ENCODE measurements at places on chromosomes 3 and 15.
A peak's percentile ranks its signal among the peaks of the same experiment; 100 is the strongest.

DNA sequence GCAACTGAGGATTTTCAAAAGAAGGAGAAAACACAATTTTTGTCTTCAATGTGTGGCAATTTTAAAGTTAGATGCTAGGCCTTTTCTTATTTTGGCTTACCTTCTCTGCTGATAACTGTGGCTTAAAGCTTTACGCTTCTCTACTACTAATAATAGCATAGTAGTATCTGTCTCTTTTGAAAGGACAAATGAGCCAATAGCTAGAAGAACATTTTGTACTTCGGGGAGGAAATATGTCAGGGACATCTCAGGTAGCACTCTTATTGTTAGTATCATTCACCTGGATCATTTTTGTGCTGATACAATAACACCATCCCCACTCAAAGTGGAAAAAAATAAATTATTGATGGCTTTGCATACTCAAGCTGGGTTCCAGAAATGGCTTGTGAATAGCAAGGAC, 586.1 kb upstream of the TBL1XR1 start:
- H3K4me3 ChIP-seq = no peak overlapping the region
- H3K27ac ChIP-seq = no peak overlapping the region
- H3K36me3 ChIP-seq = no peaks in the 10 kb centered on the region
- DNase-seq = no peak
- H3K4me1 ChIP-seq = peaks cover 4% of the 10 kb centered on the region
- H3K27me3 ChIP-seq = no peaks in the 10 kb centered on the region

- H3K4me1 ChIP-seq = peaks cover 20% of the 10 kb centered on the region
- no peak for DNase-seq
- H3K4me3 ChIP-seq = no peak overlapping the region
- no peaks in the 10 kb centered on the region for H3K36me3 ChIP-seq
- peak overlapping the region; percentile 18 for H3K27ac ChIP-seq
Observed at GRCh38 chr3:177642042-177642803, 444.9 kb upstream of the TBL1XR1 start.

- H3K4me3 ChIP-seq = no peak overlapping the region
- H3K27ac ChIP-seq = peak overlapping the region; percentile 91
- no peaks in the 10 kb centered on the region for H3K27me3 ChIP-seq
- H3K36me3 ChIP-seq = no peaks in the 10 kb centered on the region
Observed at GRCh38 chr3:146468234-146468633, 1.1 kb downstream of the PLSCR2 start.

DNA sequence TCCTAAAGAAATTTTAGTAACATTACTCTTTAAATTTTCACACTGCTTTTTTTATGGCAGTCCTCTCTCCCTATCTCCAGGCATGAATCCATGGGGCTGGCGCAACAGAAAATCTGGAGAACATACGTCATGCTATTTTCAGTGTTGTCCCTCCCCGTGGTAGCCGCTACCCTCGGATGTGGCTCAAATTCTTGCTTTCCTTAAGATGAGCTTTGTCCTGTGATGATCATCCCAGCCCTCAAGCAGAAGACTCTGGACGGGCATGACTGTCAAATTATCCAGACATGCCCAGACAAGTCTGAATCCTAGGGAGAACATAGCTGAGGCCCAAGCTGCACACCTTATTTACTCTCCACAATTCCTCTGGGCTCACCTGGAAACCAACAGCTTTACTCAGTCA, 49.1 kb downstream of the FMN1 start:
- H3K27ac ChIP-seq = no peak overlapping the region
- no peak for DNase-seq
- H3K27me3 ChIP-seq = no peaks in the 10 kb centered on the region

DNA sequence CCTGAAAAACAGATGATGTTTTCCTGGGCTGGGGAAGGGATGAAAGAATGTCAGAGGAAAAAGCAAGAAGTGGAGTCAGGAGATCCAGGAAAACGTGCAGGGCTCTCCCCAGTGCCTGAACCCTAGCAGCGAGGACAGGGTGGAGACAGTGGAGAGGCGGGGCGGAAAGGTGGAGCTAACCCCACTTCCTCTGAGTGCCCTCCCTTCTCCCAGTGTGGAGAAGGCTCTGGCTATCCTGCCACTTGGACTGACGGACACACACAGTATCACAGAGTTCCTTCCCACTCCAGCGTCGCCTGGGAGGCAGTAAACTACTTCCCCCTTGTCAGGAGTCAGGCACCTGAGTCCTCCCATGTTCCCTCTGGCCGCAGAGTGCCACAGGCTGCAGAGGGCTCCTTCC, 125.3 kb upstream of the CHRNA7 start:
- no peaks in the 10 kb centered on the region for H3K27me3 ChIP-seq
- H3K27ac ChIP-seq = no peak overlapping the region
- no peaks in the 10 kb centered on the region for H3K36me3 ChIP-seq
- no peak overlapping the region for H3K4me3 ChIP-seq

GRCh38 chr15:90799639-90800170, 68.7 kb upstream of the FURIN start:
- no peaks in the 10 kb centered on the region for H3K4me1 ChIP-seq
- H3K4me3 ChIP-seq = no peak overlapping the region
- no peaks in the 10 kb centered on the region for H3K36me3 ChIP-seq
- no peaks in the 10 kb centered on the region for H3K27me3 ChIP-seq
- DNase-seq = no peak

- no peaks in the 10 kb centered on the region for H3K36me3 ChIP-seq
- no peaks in the 10 kb centered on the region for H3K27me3 ChIP-seq
- no peak for DNase-seq
- no peak overlapping the region for H3K27ac ChIP-seq
- peaks cover 5% of the 10 kb centered on the region for H3K4me1 ChIP-seq
- no peak overlapping the region for H3K4me3 ChIP-seq
Observed at GRCh38 chr3:61924090-61924735, 362.8 kb downstream of the PTPRG start.

GRCh38 chr3:66502245-66502874, 1.5 kb upstream of the LRIG1 start:
- H3K27me3 ChIP-seq = no peaks in the 10 kb centered on the region
- DNase-seq = no peak
- no peak overlapping the region for H3K4me3 ChIP-seq

DNA sequence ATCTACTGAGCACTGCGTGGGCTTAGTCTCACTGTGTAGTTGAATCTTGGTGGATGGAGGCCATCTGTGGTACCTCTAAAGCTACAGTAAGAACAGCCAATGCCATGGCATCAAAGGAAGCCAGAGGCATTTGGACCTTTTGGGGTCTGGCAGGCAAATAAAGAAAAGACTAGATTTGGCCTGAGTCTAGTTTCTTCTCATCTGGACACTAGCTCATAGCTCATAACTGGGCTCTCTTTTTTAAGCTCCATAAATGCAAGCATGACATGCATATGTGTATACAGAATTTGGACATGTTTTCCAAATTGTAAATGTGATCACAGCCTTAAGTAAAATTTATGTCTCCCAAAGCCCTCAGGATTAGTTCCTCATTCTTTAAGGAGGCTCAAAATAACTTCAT, 107.5 kb downstream of the CNTN6 start:
- H3K4me3 ChIP-seq = no peak overlapping the region
- no peak overlapping the region for H3K27ac ChIP-seq
- no peak for DNase-seq
- no peaks in the 10 kb centered on the region for H3K27me3 ChIP-seq

- H3K4me1 ChIP-seq = no peaks in the 10 kb centered on the region
- H3K4me3 ChIP-seq = no peak overlapping the region
- no peak for DNase-seq
- H3K27ac ChIP-seq = no peak overlapping the region
- no peaks in the 10 kb centered on the region for H3K36me3 ChIP-seq
Observed at GRCh38 chr3:183551930-183552329, 3.6 kb downstream of the KLHL6 start.

GRCh38 chr3:110164632-110165369, 827.5 kb upstream of the DPPA4 start:
- no peaks in the 10 kb centered on the region for H3K4me1 ChIP-seq
- no peak overlapping the region for H3K27ac ChIP-seq
- DNase-seq = no peak
- H3K27me3 ChIP-seq = no peaks in the 10 kb centered on the region

DNA sequence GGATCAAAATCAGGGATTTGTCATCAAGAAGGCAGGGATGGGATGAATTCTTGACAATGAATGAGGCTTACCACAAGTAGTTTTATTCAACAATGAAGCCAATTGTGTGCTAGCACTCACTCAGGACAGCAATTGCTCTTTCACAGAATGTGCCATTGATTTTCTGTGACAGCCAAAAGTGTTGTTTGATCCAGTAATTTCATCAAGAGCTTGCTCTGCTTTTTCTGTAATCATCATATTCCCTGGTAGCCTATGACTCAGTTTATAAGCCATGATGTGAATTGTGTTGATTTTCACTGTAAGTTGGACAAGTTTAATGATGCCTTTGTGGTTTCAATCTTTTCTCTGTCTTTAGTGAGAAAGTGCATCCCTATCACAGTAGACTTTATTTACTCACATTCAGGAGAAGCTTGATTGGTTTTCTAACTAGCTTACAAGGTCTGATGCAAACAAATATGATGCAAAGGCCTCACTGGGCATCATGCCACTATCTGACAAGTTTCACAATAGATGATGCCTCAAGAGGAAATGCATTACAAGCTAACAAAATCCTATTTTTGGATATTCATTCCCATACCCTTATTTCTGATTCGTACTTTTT, 13.6 kb upstream of the CSRNP1 start:
- H3K27ac ChIP-seq = no peak overlapping the region
- no peak for DNase-seq
- H3K4me3 ChIP-seq = no peak overlapping the region
- H3K4me1 ChIP-seq = no peaks in the 10 kb centered on the region

- no peaks in the 10 kb centered on the region for H3K36me3 ChIP-seq
- DNase-seq = no peak
- H3K27me3 ChIP-seq = peaks cover 12% of the 10 kb centered on the region
- H3K27ac ChIP-seq = peak overlapping the region; percentile 82
- H3K4me3 ChIP-seq = no peak overlapping the region
Observed at GRCh38 chr15:81157939-81158223, 23.8 kb downstream of the CFAP161 start.

DNA sequence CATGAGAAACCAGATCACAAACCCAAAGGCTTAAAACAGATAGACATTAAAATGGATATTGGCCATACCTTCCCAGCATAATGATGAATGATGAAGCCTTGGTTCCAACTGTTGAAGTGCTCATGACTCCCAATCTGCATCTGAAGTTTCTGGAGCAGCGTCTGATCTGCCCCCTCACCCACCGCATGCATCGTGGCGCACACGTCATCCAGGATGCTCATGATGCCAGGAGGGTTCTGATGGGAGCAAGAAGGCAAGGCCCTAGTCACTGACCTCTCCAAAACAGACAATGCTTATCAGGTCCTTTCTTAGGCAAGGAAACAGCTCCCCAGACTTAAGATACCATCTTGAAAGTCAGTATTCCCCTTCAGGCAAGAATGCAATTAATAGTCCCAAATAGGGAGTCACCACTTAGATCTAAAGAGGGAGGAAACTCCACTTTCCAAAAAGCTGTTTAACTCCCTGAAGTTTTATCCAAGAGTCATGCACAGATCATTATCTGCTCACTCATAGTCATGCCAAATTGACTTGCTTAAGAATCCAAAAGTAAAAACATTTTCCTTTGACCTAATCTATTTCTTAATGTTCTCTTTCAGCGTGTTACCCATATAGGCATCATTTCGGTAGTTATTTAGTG, 2.1 kb downstream of the LDHAL6B start:
- no peaks in the 10 kb centered on the region for H3K27me3 ChIP-seq
- peaks cover 82% of the 10 kb centered on the region for H3K36me3 ChIP-seq
- H3K27ac ChIP-seq = no peak overlapping the region
- no peak for DNase-seq
- H3K4me1 ChIP-seq = no peaks in the 10 kb centered on the region
- H3K4me3 ChIP-seq = no peak overlapping the region

DNA sequence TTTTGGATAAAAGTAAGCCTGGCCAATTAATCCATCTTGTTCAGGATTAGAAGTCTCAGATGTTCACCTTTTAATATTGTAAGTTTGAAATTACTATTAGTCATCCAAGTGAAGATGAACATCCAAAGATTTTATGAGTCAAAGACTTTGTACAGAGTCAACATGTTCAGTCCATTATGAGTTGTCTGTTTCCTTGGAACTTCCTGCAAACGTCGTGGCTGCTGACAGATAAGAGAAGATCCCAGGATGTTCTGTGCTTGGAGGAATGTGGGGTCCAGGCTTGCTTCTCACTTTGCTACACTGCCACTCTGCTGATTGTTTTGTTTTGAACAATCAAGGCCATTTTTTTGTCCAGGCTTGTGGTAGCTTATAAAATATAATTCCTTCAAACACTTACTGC, 74.3 kb upstream of the SLCO2A1 start:
- no peaks in the 10 kb centered on the region for H3K36me3 ChIP-seq
- no peak overlapping the region for H3K27ac ChIP-seq
- no peaks in the 10 kb centered on the region for H3K27me3 ChIP-seq
- no peaks in the 10 kb centered on the region for H3K4me1 ChIP-seq
- H3K4me3 ChIP-seq = no peak overlapping the region
- no peak for DNase-seq

- H3K4me1 ChIP-seq = peaks cover 9% of the 10 kb centered on the region
- no peak overlapping the region for H3K27ac ChIP-seq
- H3K4me3 ChIP-seq = no peak overlapping the region
- no peak for DNase-seq
Observed at GRCh38 chr15:62927836-62928235, 114.7 kb upstream of the TPM1 start.

GRCh38 chr15:39720081-39720480, 62.6 kb downstream of the FSIP1 start:
- no peak for DNase-seq
- H3K4me1 ChIP-seq = no peaks in the 10 kb centered on the region
- H3K36me3 ChIP-seq = no peaks in the 10 kb centered on the region
- H3K27me3 ChIP-seq = no peaks in the 10 kb centered on the region
- no peak overlapping the region for H3K4me3 ChIP-seq
- no peak overlapping the region for H3K27ac ChIP-seq

GRCh38 chr15:69482686-69483256, 30.2 kb downstream of the RPLP1 start:
- H3K27ac ChIP-seq = no peak overlapping the region
- H3K4me3 ChIP-seq = no peak overlapping the region
- DNase-seq = no peak
- no peaks in the 10 kb centered on the region for H3K27me3 ChIP-seq

GRCh38 chr3:127652246-127652995, 20.3 kb upstream of the ABTB1 start:
- H3K27ac ChIP-seq = no peak overlapping the region
- no peaks in the 10 kb centered on the region for H3K27me3 ChIP-seq
- H3K4me3 ChIP-seq = no peak overlapping the region

- H3K27me3 ChIP-seq = no peaks in the 10 kb centered on the region
- H3K4me3 ChIP-seq = no peak overlapping the region
- no peaks in the 10 kb centered on the region for H3K36me3 ChIP-seq
- DNase-seq = no peak
- H3K4me1 ChIP-seq = no peaks in the 10 kb centered on the region
Observed at GRCh38 chr3:75049533-75049932, 435.1 kb upstream of the CNTN3 start.

DNA sequence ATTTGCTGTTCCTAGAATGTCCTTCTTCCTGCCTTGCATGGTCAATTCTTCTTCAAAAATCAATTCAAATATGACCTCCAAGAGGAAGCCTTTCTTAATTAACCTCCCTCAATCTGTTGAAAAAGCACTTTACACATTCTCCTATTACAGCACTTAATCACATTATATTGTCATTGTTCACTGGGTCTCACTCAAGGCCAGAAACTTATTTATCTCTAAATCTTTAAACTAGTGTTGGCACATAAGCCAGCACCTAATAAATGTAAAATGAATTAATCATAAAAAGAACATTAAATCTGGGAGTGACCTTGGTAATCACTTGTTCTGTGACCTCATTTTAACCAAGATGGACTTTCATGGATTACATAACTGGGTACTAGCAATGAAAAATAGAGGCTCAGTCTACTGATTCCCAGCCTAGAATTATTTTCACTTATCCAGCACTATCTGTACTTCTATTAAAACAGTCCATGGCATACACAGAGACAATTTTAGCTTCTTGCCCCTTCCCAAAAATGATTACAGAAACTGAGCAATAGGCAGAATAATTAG, 22.1 kb downstream of the MSL2 start:
- H3K27me3 ChIP-seq = no peaks in the 10 kb centered on the region
- no peaks in the 10 kb centered on the region for H3K36me3 ChIP-seq
- H3K4me3 ChIP-seq = no peak overlapping the region
- no peaks in the 10 kb centered on the region for H3K4me1 ChIP-seq

All from esophagus squamous epithelium (tissue), 5 donors.